Endothelial cell of umbilical vein (primary cell): ENCODE measurements at places on chromosomes 6 and 20. TPM values are rescaled to one million over a fixed set of nuclear protein-coding genes. Genes with fewer than 3 reads are reported as not detected.

GRCh38 chr6:73985891-73986290, 289.9 kb downstream of the CD109 start:
- no peaks in the 10 kb centered on the region for H3K4me1 ChIP-seq
- no peak overlapping the region for H3K27ac ChIP-seq
- H3K4me3 ChIP-seq = no peak overlapping the region
- peaks cover 6% of the 10 kb centered on the region for H3K27me3 ChIP-seq
- H3K36me3 ChIP-seq = no peaks in the 10 kb centered on the region
- peak; percentile 10 for DNase-seq

DNA sequence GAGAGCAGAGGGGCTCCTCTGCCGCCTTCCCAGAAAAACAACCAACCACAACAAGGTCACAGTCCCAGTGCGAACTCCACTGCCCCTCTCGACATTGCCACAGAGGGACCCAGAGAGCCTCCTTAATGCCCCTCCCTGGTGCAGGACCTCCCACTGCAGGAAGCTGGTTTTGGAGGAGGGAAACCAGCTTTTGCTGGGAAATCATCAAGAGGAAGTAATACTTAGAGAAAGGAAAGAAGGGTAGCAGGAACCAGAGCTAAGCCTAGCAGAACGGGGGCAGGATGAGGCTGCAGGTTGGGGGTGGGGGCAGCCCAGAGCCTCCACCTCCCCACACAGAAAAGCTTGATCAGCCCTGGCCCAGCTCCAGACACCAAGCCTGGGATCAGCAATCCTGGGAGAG, 37.7 kb upstream of the SIRPA start:
- H3K36me3 ChIP-seq = no peaks in the 10 kb centered on the region
- H3K4me3 ChIP-seq = no peak overlapping the region
- no peaks in the 10 kb centered on the region for H3K4me1 ChIP-seq
- peaks cover 4% of the 10 kb centered on the region for H3K27me3 ChIP-seq
- no peak for DNase-seq

Gene CNBD2
- polyA plus RNA-seq = 4.8 and 7.5 TPM in 2 replicates

Gene CGA
- 0.10 TPM in 1 of 2 replicates, not detected in the other for polyA plus RNA-seq

- H3K4me3 ChIP-seq = no peak overlapping the region
- no peaks in the 10 kb centered on the region for H3K27me3 ChIP-seq
- DNase-seq = no peak
- no peak overlapping the region for H3K27ac ChIP-seq
- H3K36me3 ChIP-seq = no peaks in the 10 kb centered on the region
- H3K4me1 ChIP-seq = peaks cover 31% of the 10 kb centered on the region
These were observed 22.7 kb downstream of the DSE start for GRCh38 chr6:116393430-116393829.

DNA sequence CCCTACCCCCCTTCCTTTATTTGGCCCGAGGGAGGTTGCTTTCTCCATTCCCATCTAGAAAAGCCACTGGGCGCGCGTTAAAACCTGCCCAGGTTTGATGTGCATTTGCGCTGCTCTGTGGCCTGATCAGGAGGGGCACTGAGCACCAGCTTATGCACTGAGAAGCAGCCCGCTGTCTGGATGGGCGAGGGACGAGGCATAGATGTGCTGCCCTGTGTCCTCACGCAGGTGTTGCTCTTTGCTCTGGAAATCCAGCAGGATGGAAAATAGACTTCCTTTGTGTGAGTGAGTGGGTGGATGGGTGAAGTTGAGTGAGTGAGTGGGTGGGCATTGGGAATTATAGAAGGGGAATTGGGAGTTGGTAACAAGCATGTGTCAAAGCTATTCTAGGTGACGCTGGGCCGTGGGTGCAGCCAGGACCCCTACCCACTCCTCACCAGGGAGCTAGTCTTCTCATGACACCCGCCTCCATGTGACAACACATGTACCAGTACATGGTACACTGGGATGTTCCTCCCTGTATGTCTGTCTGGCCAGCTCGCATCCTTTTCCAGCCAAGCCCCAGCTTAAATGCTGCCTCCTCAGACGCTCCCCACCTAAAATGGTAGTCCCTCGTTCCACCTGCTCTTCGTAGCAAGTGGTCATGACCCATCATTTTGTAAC, 162.6 kb downstream of the DTNBP1 start:
- H3K27ac ChIP-seq = no peak overlapping the region
- DNase-seq = no peak
- no peak overlapping the region for H3K4me3 ChIP-seq
- peaks cover 2% of the 10 kb centered on the region for H3K36me3 ChIP-seq
- peaks cover 6% of the 10 kb centered on the region for H3K4me1 ChIP-seq
- no peaks in the 10 kb centered on the region for H3K27me3 ChIP-seq

GRCh38 chr6:78538002-78538401, 329.3 kb upstream of the IRAK1BP1 start:
- no peaks in the 10 kb centered on the region for H3K36me3 ChIP-seq
- no peaks in the 10 kb centered on the region for H3K27me3 ChIP-seq
- peak; percentile 27 for DNase-seq
- H3K4me1 ChIP-seq = peaks cover 23% of the 10 kb centered on the region
- H3K4me3 ChIP-seq = no peak overlapping the region
- no peak overlapping the region for H3K27ac ChIP-seq

Gene ULBP2
- 22.8 and 26.4 TPM in 2 replicates for polyA plus RNA-seq

DNA sequence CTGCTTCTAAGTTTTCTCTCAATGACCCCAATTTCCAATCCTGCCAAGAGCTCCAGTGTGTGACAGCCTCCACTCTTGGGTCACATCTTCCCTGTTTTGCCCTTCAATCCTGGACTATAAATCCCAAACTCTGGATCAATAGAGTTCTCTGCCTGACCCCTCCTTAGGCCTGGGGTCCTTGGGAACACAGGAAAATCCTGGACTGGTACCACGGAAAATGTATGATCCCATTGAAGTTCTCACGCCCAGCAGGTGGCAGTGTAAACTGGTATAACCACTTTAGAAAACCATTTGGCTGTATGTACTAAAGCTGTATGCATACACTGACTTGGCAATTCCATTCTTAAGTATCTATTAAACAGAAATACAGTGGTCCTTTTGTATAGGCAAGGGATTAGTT, 98.0 kb downstream of the SNAP25 start:
- no peaks in the 10 kb centered on the region for H3K4me1 ChIP-seq
- H3K27me3 ChIP-seq = no peaks in the 10 kb centered on the region
- H3K4me3 ChIP-seq = no peak overlapping the region
- DNase-seq = peak; percentile 35
- no peaks in the 10 kb centered on the region for H3K36me3 ChIP-seq
- no peak overlapping the region for H3K27ac ChIP-seq
